ENCODE measurements at places on chromosomes 5 and 9. TPM values are rescaled to one million over a fixed set of nuclear protein-coding genes. Genes with fewer than 3 reads are reported as not detected.

LURAP1L gene
- 67.0 TPM for total RNA-seq

BHMT gene
- total RNA-seq: not detected

PCDHGB4 gene
- total RNA-seq: 0.26 TPM

DNAH5 gene
- 1.6 TPM for total RNA-seq

MTMR12 gene
- 11.7 TPM for total RNA-seq

FBXL7 gene
- 9.4 TPM for total RNA-seq

GNG10 gene
- total RNA-seq: 129 TPM

CARTPT gene
- total RNA-seq: not detected

SLC9A3 gene
- 2.9 TPM for total RNA-seq

MARCOL gene
- not detected for total RNA-seq

IFNA7 gene
- total RNA-seq: not detected

TLX3 gene
- total RNA-seq: not detected

CNTNAP3 gene
- total RNA-seq: 2.7 TPM

CAVIN4 gene
- total RNA-seq: 0.82 TPM

KIF24 gene
- 1.7 TPM for total RNA-seq

CCL28 gene
- total RNA-seq: 0.12 TPM

C9 gene
- not detected for total RNA-seq

ANKRD55 gene
- total RNA-seq: not detected

CDH10 gene
- total RNA-seq: 1.6 TPM

AQP7 gene
- total RNA-seq: not detected

TMEM38B gene
- 10.8 TPM for total RNA-seq

ZFYVE16 gene
- total RNA-seq: 21.1 TPM

F12 gene
- total RNA-seq: 2.3 TPM

SMU1 gene
- 26.6 TPM for total RNA-seq

HDAC3 gene
- 122 TPM for total RNA-seq

FOXD4L4 gene
- total RNA-seq: not detected

FRRS1L gene
- total RNA-seq: not detected

ICE1 gene
- 31.7 TPM for total RNA-seq

C5orf46 gene
- not detected for total RNA-seq

SNCAIP gene
- total RNA-seq: not detected

PCDHA9 gene
- not detected for total RNA-seq

NXNL2 gene
- total RNA-seq: not detected

BTNL3 gene
- total RNA-seq: not detected

PARP8 gene
- 0.66 TPM for total RNA-seq

NUTM2G gene
- total RNA-seq: not detected

TMC1 gene
- total RNA-seq: not detected

SOHLH1 gene
- total RNA-seq: not detected

HSD17B3 gene
- 0.36 TPM for total RNA-seq

AJM1 gene
- 0.82 TPM for total RNA-seq

SLC6A7 gene
- not detected for total RNA-seq

SLC34A1 gene
- total RNA-seq: not detected

ECSCR gene
- total RNA-seq: 0.63 TPM

ELAVL2 gene
- not detected for total RNA-seq

SPINK6 gene
- total RNA-seq: not detected

HTR4 gene
- total RNA-seq: not detected

WNT8A gene
- not detected for total RNA-seq

SOX30 gene
- total RNA-seq: not detected

TTC23L gene
- total RNA-seq: not detected
